CD4-positive, alpha-beta T cell treated with Interleukin-17A for 4 hours (primary cell): ENCODE measurements at places on chromosomes 7 and 10.

- no peak for DNase-seq
These were observed 71.6 kb downstream of the THSD7A start for GRCh38 chr7:11760372-11760771.

DNA sequence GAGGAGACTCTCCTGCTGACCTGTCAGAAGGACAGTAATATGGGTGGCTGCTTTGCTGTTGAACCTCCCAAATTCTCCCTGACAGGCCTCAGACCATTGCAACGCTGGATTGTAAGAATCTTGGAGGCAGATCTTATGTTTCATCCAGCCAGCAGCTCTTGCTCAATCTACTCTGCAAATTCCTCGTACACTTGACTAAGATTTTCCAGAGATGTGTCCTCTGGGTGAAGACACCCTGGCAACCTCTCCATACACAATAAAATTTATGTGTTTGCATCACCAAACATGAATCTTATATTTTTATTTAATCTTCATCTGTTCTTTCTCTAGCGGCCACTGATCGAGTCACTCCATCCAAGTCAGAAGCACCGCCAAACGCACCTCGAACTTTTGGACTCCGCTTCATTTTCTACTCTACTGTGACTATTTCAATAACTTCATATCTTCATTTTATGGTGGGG lies 623.1 kb downstream of the ACTR3B start:
- DNase-seq: no peak

DNA sequence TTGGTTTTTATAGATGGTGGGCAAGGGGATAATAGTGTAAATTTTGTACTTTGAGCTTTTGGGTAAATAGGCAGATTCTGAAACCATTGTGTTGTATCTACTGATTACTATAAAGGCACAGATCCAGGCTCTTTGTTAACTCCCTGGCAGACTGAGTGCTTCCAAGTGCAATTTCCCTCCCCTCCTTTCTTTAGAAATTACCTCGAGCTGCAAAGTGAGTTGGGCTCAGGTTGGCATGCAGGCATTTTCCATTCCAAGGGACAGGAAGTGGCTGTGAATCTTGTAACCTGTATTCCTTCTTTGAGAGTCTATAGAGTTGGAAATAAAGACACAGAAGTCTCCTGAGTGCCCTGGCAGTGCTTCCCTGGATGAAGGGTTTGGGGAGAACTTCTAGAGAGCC lies 494.2 kb upstream of the GALNT17 start:
- DNase-seq: no peak

- peak; percentile 60 for DNase-seq
These were observed 19.7 kb upstream of the CCSER2 start for GRCh38 chr10:84308481-84309304.

DNA sequence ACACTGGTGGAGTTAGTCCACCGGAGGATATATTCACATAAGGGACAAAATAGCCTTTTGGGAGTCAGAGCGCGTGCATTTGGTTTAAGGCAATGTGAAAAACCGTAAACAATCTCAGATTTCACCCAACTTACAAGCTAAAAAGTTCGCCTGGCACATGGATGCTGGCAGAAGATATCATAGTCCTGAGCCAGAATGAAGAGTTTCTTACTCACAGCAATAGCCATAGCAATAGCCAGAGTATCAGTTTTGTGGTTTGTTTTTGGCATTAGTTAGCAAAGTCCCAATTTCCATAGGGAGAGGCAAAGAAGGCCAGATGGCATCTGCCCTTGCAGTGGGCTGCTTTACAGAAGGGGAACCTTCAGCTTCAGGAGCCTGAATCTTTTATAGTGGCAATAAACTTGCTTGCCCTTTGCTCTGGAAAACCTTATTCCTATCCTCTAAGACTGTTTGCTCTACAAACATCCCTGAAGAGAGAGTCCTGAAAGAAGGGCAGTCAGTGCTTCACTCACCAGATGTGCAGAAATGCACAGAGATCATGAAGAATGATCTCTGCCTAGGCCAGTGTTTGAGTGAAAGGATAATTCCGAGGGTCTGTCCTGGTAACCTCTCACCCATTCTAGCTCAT lies 28.7 kb upstream of the RSBN1L start:
- DNase-seq: no peak

DNA sequence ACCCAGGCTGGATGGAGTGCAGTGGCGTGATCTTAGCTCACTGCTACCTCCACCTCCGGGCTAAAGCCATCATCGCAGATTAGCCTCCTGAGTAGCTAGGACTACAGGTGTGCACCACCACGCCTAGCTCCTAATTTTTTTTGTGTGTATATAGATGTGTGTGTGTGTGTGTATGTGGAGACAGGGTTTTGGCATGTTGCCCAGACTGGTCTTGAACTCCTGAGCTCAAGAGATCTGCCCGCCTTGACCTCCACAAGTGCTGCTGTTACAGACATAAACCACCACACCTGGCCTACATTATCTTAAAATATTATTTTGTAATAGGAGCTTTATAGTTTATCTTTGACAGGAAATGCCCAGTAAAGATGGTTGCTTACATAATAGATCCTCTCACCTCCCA lies 25.0 kb downstream of the FOXP2 start:
- no peak for DNase-seq

DNA sequence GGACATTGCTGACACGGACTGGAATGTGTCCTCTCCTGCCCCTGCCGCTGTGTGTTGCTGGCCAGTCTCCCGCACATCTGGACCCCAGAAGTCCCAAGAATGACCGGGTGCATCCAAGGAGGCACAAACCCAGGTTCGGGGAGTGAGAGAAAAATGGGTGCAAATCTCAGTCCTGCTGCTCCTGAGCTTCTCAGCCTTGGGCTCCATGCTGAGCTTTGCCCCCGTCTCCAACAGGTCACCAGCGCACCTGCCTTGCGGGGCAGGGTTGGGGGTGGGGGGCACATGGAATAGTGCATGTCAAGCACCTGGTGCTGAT lies 6.0 kb upstream of the NANOS1 start:
- no peak for DNase-seq
